ENCODE measurements at places on chromosomes 6 and 20. TPM values are rescaled to one million over a fixed set of nuclear protein-coding genes. Genes with fewer than 3 reads are reported as not detected.

Gene ZFP57
- polyA plus RNA-seq, result 0.32 TPM

Gene ATP6V1G2
- polyA plus RNA-seq, result 2.7 TPM

Gene KHDC1
- polyA plus RNA-seq, result 7.7 TPM

Gene MDFI
- not detected for polyA plus RNA-seq

Gene ZNF292
- 8.5 TPM for polyA plus RNA-seq
